ENCODE measurements at places on chromosomes 2 and 18.

DNA sequence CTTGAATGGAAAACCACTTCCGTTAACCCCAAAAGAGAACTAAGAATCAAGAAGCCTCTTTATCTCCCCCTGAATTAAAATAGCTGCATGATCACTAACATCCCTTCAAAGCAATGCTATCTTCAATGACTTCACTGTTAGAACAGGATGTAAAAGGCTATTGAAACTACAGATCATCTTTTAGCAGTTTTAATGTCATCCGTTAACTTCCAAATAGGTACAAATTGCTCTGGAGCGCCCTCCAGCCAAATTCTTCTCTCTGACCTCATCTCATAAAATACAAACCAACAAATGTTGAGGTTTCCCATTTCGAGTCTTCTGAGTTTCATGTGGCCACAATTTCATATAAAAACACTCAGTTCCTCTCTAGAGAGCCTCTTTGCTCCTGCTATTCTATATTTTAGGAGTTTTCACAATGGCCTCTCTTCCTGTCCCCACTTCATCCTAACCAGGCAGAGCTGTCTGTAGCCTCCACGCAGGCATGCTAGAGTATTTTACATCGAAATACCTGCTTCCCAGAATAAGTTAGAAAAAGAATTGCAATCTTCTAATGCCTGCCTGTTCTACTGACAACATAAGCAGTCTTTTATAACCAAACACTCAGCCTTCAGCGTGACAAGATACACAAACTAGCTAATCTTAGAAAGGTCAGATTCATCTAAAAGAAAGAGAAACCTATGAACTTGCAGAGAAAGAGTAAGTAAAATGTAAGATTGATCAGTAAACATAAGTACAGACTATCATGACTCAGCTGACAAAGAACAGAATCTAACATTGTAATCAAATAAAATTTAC is 37.9 kb downstream of the B4GALT6 start:
- no peak for DNase-seq

- no peak for DNase-seq
These were observed 151.3 kb upstream of the SLC39A10 start for GRCh38 chr2:195505701-195506100.

- DNase-seq, result no peak
These were observed 289.6 kb downstream of the CYP26B1 start for GRCh38 chr2:71858071-71858470.

- no peak for DNase-seq
These were observed 20.9 kb downstream of the SLC40A1 start for GRCh38 chr2:189559579-189560272.

DNA sequence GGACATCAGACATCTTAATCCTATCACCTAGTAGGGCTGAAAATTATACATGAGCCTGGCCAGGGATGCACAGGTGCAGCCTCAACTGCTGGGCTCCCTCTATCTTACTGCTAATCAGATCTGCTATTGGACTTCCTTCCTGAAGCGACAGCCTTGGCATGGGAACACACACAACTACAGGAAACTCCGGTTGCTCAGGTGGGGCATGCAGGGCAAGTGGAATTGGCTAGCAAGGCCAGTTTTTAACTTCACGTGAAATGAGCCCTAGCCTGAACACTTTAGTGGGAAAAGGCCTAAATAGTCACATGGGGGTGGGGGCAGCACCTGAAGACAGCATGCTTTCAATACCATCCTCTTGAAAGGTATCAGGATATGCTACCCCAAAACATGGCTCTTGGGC is 147.9 kb upstream of the NCKAP5 start:
- DNase-seq, result no peak

DNA sequence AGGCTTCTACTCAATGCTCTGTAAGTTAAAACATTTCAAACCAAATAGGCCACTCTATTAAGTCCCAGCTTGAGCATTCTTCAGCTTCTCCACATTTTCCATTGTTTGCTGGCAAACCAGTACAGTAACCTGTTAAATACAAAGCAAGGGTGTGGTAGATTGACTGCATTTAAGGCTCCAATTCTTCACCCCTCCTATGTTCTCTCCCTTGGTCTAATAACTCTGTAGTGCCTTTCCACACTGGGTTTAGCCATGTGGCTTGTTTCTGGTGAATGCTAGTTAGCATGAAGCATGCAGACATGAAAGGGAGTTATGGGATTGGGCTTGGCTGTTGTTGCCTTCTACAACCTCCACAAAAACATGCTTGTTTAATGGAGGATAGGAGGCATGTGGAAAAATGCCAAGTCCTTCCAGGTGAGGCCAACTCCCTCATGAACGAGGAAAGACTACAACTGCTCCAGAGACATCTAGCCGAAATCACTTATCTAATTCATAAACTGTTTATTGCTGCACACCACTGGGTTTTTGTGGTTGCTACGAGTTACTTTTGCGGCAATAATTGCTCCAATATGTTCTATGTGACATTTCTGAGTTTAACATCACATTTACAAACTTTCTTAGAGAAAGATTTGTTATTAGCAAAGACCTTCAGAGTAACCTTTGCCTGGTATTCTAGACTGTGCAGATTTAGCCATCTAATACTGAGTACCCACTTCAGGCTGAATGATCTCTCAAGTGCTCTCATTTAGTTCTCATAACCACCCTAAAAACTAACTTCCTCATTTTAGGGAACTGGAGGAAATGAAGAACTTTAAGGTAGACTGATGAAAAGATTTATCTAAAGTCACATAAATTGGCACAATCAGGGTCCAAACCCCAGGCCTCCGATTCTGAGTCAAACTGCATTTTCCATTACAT is 104.0 kb downstream of the SMAD2 start:
- no peak for DNase-seq

- no peak for DNase-seq
These were observed 144.5 kb upstream of the GATA6 start for GRCh38 chr18:22024924-22025323.

- no peak for DNase-seq
These were observed 30.3 kb upstream of the ARHGEF4 start for GRCh38 chr2:130806370-130806769.

- no peak for DNase-seq
These were observed 402.9 kb downstream of the TNS1 start for GRCh38 chr2:217599906-217600305.

DNA sequence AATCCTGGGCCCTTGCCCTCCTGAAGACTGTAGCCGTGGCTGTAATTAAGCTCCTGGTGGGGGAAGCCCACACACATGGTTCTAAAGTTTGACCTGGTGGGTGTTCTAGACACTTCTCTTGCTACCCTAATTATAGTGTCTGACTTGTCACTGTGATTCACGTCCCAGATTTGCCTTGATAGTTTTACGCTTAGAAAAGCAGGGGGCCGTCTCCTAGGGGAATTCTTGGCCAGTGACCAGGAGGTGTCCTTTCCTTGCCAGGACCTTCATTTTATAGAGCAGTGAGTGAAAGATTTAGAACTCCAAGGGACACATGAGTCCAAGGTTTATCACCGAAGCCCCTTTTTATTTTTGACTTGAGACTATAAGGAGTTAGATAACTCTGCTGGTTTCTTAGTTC is 9.0 kb downstream of the TMEM214 start:
- no peak for DNase-seq

DNA sequence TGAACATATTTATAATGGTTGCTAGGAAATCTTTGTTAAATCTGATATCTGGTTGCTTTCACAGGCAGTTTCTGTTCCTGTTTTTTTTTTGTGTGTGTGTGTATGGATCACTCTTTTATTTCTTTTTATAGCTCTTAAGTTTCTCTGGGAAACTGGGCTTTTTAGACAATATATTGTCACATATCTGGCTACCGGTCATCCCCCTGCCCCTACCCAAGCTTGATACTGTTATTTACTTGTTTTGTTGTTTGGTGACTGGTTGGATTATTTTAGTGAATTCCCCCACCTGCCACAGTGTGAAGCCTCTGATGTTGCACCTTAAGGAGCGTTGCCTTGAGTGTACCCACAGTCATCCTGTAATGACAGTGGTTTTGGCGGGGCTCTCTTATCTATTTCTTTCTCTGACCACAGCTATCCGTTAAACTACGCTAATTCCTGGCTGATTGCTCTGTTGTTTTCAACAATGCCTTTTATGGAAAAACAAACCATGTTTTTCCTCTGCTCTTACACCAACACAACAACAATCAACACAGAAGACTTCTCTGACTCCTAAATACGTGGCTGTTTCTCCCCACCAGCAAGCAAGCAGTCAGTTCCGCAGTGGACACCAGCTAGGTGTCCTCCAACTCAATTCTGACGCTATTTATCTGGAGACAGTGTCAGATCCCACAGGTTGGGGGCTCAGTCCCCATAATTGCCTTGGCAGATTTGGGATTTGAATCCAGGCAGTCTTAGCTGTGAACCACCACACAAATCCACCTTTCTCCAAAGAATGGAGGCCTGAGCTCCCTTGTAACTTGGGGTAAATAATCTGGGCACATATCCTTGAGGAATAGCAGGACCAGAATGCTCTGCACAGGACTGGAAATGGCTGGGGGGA is 10.9 kb downstream of the GNLY start:
- no peak for DNase-seq

DNA sequence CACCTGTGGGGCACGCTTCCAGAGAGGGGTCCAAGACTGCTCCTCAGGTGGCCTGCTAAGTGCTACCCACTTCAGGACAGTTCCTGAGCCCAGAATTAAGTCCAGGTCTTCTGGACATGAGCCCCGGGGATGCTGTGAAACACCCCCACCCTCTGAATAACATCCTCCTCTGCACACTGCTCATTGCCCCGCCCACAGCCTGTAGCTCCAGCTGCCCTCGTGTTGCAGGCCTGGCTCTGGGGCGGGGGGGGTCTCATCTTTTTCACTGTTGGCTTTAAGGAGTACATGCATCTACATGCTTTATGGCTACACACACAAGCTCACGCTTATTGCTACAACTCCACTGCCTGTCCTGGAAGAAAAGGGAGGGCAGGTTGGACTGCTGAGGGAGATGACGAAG is 92.8 kb downstream of the PTGR3 start:
- DNase-seq, result no peak

DNA sequence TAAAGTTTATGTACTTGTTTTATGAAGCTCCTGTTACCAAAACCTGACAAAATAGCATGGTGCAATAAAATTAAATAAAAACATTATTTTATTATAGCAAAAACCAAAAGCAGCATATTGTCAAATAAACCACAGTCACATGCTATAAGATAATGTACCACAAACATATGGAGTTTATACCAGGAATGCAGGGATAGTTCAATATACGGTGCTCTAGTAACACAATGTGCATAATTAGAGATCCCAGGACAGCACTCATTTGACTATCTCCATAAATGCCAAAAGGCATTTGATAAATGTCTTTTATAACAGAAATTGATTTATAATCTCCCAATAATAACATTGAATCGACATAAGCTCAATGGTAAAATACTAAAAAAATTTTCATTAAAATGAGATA is 402.0 kb downstream of the RND3 start:
- DNase-seq, result no peak

GRCh38 chr2:59594671-59595222 is 958.7 kb downstream of the BCL11A start:
- DNase-seq, result no peak

GRCh38 chr2:133641497-133641896 is 73.2 kb upstream of the NCKAP5 start:
- no peak for DNase-seq

- no peak for DNase-seq
These were observed 23.7 kb downstream of the PGAP1 start for GRCh38 chr2:196902828-196903227.

DNA sequence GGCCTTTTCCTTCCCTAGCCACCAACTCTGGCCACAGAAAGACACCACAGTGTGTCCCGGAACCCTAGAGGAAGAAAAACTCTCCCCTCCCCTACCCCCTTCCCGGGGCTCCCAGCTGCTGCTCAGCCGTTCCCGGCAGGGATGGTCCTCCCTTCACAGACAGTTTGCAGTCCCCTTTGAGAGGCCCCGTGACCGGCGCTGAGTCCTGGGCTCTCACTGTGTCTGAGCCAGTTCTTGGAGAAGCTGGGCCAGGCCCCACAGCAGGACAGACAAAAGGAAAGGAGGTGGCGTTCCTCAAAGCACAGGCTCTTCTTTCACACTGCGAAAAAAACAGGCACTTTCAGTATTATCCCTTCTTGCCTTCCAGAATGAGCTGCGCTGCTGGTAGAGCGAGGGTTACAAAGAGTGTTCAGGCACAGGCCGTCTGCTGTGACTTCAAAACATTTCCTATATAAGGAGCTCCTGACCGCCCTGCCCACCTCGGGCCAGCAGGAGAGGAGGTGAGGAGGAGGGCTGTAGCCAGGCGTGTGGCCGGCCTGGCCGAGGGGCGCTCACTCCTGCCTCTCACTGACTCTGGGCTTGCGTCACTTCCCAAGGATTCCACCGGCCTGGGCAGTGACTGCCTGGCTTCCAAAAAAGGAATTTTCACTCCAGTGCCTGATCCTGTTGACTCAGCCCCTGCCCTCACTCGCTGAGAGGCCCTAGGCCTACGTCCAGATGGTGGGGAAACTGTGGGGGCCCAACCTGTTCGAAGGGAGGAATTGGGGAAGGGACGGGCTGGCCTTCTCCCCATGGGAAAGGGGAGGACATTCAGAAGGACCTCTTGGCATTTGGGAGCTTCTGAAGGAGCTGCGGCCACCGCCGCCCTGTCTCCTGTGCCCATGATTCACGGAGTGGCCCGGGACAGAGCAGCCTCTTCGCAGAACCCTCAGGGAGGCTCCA is 24.9 kb downstream of the CIDEA start:
- DNase-seq, result no peak

- DNase-seq, result no peak
These were observed 36.5 kb upstream of the AFF3 start for GRCh38 chr2:100178864-100179263.

DNA sequence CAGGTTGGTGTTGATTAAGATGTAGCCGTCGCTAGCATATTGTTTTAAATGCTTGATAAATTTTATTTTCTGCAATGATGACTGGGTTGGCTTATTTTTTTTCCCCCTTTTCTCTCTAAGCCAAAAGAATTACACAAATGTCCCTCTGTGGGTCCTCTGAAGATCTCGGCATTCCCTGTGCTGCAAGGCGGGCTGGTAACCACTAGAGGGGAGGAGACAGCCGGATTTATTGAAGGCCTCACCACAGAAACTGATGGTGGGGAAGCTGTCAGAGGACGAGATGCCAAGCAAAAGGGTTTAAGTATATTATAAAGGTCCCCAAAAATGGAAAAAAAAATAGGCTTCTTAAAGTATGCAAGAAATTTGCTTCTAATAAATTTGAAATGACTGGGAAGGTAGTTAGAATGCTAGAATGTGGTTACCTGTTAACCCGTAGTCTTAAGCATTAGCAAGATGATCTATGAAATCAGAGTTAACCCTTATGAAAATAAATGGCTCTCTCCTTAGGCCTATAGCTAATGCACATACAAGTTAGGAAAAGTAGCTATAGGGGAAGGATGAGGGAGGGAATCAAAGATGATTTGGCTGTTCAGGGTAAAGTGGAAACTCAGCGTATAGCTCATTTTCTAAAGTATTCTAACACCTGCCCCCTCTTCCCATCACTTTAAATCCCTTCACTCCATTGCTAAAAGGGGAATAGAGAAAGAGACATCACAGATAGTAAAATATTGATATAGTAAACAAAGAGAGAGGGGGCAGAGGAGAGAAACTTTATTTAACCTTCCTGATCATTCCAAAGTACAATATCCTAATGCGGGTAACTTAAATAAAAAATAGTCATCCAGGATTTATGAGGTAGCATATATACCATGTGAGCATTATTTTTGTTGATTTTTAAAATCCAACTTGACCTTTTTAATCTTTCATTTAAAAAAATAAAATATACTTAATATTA is 894.5 kb upstream of the POU3F3 start:
- DNase-seq, result no peak

GRCh38 chr2:107776362-107776761 is 50.3 kb upstream of the RGPD4 start:
- DNase-seq, result no peak
